Brain pericyte (primary cell): ENCODE measurements at places on chromosomes 3 and 15.

- DNase-seq, result no peak
These were observed 97.2 kb upstream of the FLNB start for GRCh38 chr3:57910990-57911389.

GRCh38 chr15:65033659-65034269, 4.3 kb upstream of the MTFMT start:
- no peak for DNase-seq

GRCh38 chr3:643376-643775, 446.8 kb downstream of the CHL1 start:
- DNase-seq, result no peak

GRCh38 chr3:132352556-132353143, 35.4 kb downstream of the ACP3 start:
- DNase-seq, result peak; percentile 15

DNA sequence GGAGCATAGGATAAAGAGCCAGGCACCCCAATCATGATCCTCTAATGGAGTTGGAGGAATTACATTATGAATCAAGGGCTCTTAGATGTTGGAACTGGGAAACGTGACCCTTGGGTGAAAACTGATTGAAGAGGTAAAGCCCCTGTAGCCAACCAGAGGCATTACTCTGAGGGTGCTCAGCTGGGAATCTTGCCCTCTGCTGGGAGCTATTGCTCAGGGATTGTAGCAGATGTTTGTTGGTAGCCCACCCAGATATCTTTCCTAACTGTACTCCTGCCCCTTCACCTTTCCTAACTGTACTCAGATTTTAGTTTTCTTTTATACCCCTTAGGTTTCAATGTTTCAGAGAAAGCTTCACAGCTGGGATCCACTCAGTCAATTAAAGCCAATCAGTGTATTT, 74.2 kb downstream of the RARB start:
- DNase-seq, result no peak

DNA sequence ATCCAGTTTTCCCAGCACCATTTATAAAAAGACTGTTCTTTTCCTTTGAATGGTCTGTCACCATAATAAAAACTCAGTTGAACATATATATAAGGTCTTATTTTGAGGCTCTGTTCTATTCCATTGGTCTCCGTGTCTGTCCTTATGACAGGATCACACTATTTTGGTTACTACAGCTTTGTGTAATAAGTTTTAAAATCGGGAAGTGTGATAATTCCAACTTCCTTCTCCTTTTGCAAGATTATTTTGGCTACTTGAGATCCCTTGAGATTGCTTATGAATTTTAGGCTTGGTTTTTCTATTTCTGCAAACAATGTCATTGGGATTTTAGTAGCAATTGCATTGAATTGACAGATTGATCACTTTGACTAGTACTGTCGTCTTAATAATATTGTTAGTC, 35.7 kb downstream of the SACM1L start:
- no peak for DNase-seq

DNA sequence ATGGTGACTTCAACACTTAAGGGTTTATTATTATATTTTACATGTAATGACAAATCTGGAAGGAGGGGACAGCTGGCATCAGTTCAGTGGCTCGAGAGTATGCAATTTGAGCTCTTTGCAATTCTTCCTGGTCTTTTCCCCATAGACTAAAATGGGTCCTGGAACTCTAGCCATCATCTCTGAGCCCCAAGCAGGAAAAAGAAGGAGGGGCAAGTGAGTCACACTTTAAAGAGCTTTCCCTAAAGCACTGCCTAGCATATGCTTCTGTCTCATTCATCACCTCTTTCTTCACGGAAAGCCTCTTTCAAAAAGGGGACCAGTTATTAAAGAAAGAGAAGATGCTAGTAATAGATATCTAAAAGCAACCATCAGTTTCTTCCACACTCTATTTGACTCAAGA, 466.3 kb downstream of the ZIC1 start:
- DNase-seq, result no peak

DNA sequence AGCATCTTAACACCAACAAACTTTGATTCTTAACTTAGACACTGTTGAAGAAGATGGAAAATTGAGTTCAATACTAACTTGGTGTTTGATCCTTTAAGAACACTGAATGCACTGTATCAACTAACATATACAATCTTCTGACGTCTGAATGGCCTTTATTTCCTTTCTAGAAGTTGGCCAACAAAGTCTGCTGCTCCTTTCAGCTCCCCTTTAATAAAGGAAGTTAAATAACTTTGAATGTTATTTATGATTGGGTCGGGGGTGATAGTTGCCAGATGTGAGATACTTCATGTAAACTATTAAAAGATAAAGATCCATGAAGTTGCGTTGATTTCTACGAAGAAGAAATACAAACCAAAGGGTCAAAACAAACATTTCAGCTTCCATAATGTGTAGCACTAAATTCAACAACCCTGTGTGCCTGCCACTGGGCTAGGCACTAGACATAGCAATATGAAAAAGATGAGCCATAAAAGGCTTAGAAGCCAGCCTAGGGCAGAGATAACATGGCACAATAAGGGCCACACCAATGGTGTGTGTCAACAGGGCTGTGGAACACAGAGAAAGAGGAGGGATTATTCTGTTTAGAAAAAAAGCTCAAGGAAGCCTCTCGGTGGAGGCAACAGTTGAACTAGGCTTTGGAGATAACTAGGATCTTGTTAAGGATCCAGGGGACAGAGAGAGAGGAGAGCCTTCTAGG, 337.8 kb downstream of the MECOM start:
- no peak for DNase-seq

- no peak for DNase-seq
These were observed 23.2 kb downstream of the C2CD4B start for GRCh38 chr15:62141643-62142588.

GRCh38 chr3:88957711-88958439, 149.5 kb upstream of the EPHA3 start:
- DNase-seq, result no peak

- DNase-seq, result no peak
These were observed 70.6 kb downstream of the GAP43 start for GRCh38 chr3:115693868-115694267.

DNA sequence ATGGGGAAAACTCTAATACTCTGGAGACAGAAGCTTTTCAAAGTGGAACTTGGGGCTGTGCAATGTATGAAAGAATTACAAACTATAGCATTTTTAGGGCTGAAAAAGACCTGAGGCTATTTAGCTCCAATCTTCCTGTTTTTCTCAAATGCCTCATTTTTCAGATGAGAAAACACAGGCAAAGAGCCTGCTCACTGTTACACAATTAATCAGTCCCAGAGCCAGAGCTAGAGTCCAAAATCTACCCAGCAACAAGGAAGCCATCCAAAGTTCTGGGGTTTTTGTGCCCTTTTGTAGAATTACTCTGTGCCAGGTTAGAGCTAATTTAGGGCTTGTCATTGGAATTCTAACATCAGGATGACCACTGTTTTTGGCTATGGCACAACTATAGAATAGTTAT, 45.5 kb downstream of the GPR149 start:
- no peak for DNase-seq

- DNase-seq, result no peak
These were observed 64.9 kb upstream of the DCBLD2 start for GRCh38 chr3:98966434-98966833.

DNA sequence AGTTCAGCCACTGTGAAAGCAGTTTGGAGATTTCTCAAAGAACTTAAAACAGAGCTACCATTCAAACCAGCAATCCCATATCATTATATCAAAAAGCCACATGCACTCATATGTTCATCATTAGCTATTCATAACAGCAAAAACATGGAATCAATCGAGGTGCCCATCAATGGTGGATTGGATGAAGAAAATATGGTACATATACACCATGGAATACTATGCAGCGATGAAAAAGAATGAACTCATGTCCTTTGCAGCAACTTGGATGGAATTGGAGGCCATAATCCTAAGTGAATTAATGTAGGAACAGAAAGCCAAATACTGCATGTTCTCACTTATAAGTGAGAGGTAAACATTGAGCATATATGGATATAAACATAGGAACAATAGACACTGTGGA, 32.1 kb downstream of the IMPG2 start:
- no peak for DNase-seq

- DNase-seq, result no peak
These were observed 575 bp downstream of the LEO1 start for GRCh38 chr15:51971032-51971374.

DNA sequence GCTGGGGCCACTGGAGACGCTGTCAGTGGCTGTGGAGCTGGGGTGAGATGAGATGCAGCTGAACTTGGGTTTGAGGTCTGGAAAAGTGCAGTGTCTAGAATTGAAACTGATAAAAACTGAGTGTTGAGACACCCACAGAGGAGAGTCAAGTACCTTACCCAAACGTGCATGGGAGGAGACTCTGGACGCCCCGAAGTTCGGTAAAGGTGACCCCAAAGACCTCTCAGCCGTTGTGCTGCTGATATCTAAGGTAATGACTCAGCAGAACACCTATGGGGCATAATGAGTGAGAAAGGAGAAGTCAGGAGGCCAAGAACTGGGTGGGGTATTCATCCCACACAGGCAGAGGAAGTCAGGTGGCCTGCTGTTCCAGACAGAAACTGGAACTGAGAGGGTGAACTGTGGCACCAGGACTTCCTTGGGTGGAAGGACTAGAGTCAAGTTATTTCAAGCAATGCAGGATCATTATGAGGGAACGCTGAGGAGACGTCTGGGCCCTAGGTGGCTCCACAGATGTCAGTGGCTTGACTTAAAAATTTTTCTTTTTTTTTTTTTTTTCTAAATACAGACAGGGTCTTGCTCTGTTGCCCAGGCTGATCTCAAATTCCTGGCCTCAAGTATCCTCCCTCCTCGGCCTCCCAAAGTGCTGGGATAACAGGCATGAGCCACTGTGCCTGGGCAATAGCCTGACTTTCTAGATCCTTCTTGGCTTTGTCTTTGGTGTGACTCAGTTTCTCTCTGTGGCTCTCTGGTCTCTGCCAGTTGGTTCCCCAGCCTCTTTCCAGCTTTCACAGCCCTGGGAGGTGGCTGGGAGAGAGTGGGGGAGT, 67.6 kb upstream of the GCNT3 start:
- DNase-seq, result no peak

GRCh38 chr3:36520241-36521006, 140.1 kb downstream of the STAC start:
- DNase-seq, result no peak

DNA sequence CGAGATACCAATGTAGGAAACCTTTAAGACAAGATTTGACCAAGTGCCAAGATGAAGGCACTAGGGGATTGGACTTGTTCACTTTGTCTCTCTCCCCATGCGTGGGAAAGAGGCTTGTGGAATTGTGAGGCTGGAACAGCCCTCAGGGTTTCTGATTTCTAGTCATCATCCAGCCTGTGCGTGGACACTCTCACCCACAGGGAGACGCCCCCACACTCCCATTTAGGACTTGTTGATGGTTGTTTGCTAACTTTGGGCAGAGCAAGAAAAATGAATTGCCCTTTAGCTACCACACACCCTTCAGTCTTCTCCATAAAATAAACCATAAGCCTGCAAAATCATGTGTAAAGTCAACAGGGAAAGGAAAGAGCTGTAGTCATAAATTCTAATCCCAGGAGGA, 18.4 kb downstream of the ACKR2 start:
- DNase-seq, result no peak
